ENCODE measurements at places on chromosomes 3 and 15.

DNA sequence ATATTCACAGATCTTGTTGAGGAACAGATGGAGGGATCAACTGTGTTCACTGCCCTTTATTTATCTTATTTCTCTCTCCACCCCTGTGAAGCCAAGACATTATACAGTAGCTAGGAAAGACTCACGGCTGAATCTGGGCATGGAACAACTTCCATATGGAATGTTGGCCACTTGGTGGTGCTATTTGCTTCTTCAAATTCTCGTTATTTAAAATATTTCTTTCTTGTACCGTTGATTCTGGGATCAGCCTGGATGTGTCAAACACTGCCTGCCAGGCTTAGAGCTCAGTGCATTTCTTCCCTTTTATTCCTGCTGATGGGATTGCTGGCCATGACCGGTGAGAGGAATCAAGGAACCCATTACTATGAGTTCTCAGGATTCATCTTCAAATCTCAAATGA is 17.5 kb upstream of the GASK1A start:
- no peak for DNase-seq

- DNase-seq: no peak
Observed at GRCh38 chr15:90868261-90868689, at the start of gene FURIN. TSS of gene FURIN (plus strand) at chr15:90868588. CDS start at chr15:90875741, 7,153 bp downstream.

DNA sequence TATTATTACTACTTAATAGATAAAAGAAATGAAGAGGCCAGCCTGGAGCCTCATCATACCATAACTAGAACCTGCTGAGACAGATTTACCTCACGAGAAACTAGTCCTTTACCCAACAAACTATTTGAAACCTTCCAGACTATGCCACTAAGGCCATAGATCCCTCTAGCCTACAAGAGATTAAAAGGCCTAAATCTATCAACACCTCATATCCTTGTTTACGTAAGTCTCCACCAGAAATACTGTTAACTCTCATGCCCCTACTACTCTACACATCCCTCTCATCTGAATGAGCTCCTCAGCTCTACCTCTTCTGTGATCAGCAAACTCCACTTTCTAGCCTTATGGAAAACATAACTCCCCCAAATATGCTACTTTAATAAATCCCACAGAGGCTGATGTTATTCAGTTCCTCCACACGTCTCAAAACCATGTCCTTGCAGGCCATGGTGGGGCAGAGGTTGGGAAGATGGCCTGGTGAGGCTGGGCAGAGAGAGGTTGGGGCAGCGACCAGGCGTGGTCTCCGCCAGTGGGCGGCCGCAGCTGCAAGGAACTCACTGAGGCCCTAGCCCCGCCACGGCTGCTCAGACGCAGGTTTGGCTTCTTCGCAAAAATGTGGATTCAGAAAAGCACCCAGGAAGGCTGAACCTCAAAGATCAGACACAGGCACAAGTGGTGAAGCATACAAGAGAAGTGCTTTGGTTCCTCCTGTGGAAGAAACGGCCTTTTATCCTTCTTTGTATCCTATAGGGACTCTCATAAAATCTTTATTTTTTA is 65.8 kb downstream of the GSK3B start:
- no peak for DNase-seq

DNA sequence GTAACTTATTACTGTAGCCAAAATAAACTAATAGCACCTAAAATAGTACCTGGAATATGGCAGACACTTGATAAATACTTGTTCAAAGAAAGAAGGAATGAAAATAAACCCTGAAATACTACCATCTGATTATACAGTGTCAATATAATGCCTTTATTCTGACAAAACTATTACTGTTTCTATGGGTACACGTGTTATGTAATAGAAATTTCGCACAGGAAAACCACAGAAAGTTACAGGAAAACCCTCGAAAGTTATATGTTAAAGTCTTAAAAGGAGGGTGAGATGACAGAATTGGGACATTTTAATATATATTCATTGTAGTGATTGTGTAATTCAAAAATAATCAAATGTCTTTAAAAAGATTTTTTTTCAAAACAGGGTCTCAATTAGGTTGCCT is 28.8 kb downstream of the ETFA start:
- no peak for DNase-seq

DNA sequence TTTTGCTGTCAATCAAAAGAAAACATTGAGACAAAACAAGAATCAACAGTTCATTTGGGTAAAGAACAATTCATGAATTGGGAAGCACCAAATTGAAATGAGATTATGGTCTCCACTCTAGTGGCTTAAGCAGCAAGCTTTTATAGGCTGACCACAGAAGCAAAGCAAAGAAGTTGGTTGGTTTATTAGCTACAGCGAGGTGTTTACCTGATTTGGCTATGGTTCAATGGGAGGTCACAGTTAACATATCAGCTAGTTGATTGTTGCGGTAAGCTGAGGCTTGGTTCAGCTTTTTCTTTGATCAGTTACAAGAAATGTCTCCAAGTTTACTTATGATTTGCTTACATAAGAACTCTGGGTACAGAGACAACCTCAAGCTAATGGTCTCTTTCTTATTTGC is 640.5 kb upstream of the GOLIM4 start:
- no peak for DNase-seq

GRCh38 chr3:17136136-17136721 is 251.5 kb downstream of the PLCL2 start:
- DNase-seq: no peak

Data from effector memory CD8-positive, alpha-beta T cell (primary cell).